ENCODE measurements at places on chromosomes 16 and 17.

GRCh38 chr16:24255456-24256371 lies at the start of gene CACNG3:
TSS of gene CACNG3 (plus strand) at chr16:24256335. CDS start at chr16:24256755, 420 bp downstream.
- no peak for DNase-seq

- no peak for DNase-seq
These were observed 29.0 kb downstream of the IRF8 start for GRCh38 chr16:85927959-85928358.

DNA sequence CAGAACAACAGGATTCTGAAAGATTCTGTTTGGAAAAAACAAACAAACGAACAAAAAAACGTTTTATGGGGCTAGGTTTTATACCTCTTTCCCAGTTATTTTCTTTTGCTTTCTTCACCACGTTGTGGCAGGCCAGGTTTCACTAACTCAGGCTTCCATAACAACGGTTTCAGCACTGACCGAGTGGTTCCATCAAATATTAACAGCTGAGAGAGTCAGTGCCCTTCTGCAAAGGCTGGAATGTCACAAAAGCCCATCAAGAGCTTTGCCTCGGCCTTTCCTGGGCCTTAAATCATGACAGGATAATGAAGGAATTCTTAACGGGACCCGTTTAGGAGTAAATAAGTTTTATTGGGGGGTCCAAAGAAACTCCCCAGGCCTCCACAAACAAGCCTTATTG lies 34.2 kb downstream of the MPHOSPH6 start:
- no peak for DNase-seq

DNA sequence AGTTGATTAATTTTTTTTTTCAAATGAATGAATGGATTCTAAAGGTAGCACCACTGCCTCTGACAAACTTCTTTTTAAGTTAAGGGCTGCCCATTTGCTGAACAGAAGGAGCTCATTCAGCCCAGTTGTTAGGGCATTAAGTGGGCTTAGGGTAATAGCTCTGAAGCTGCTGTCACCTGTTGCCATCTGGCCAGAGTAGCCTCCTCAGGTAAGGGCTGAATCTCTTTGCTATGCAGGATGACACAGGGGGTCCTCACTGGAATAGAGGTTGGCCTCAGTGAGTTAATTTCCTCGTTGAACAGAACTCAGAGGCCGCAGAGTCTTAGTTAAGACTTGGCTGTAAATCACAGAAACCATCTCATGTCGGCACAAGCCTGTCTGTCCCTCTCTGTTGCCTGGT lies 232.8 kb downstream of the CCDC182 start:
- no peak for DNase-seq

DNA sequence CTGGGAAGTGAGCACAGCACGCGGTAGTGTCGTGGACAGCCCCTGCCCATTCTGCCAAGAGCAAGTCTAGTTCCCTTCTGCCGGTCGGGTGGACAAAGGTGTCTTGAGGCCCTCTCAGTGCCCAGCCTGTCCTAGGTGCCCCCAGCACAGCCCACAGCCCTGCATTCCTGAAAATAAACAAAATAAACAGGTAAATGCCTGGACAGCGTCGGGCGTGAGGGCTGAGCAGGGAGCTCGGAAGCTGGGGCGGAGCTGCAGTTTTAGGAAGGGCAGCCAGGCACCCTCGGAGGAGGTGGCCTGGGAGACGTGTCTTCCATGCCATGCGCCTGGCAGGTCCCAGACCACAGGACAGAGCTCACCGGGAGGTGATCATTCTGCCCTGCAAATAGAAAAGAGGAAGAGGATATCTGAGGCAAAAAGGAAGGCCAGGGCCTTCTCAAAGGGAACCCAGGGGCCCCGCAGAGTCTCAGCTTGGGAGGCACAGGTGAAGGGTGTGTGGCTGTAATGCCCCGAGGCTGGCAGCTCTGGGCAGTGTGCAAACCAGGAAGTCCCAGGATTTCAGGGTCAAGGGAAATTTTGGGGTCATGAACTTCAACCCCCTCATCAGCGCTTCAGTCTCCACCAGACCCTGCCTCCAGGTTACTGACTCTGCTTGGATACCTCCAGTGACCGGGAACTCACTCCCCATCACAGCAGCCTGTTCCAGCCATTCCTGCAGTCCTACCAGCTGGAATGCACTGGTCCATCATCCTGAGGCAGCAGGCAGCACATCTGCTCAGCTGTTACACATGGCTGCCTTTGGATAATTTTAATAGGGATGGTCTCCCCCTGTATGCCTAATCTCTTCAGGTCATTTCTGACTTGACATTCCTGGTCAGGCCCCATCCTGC lies 1.7 kb downstream of the ZNF469 start:
- no peak for DNase-seq

DNA sequence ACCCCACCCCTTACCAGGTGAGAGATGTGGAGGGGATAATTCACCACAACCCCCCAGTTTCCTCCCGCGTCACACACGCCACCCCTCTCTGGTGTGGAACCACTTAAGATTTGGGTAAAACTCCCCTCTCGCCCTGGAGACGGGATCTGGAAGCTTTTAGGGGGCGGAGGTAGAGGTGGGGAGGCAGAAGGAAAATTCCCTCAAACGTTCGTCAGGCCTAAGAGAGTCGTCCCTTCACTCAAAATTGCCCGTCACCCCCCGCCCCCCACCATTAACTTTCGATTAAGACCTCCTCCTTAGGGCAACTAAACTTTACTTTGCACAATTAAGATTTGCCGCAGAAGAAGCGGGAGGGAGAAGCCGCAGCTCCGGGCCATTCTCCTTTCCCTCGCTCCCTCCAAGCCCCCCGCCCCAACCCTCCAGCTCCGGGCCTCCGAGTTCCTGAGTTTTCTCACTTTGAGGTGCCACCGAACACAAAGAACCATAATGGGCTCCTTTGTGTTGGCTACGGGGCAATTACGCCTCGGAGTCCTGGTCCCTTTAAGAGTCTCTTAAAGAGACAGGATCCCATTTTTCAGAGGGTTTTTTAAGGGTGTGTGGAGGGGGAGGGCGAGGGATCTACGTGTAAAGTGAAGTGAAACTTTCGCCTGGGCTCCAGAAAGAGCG lies 985 bp upstream of the FZD2 start:
- peak; percentile 59 for DNase-seq

DNA sequence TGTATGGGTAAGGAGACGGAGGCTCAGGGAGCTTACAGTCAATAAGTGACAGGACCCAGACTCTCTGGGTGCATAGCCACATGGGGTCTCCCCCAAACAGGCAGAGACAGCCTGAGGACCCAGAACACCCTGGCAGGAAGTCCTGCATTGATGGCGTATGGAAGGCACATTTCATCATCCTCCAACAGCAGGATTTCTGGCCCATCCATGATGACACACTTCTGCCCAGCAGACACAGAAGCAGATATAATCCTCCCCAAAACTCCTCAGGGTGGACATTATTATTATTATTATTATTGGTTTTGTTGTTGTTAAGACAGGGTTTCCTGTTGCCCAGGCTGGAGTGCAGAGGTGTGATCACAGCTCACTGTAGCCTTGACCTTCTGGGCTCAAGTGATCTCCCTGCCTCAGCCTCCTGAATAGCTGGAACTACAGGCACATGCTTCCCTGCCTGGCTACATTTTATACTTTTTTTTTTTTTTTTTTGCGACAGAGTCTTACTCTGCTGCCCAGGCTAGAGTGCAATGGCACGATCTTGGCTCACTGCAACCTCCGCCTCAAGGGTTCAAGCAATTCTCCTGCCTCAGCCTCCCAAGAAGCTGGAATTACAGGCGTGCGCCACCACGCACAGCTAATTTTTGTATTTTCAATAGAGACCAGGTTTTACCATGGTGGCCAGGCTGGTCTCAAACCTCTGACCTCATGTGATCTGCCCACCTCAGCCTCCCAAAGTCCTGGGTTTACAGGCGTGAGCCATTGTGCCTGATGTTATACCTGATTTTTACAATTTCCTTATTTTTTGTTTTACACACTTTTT lies 6.8 kb upstream of the HROB start:
- no peak for DNase-seq

DNA sequence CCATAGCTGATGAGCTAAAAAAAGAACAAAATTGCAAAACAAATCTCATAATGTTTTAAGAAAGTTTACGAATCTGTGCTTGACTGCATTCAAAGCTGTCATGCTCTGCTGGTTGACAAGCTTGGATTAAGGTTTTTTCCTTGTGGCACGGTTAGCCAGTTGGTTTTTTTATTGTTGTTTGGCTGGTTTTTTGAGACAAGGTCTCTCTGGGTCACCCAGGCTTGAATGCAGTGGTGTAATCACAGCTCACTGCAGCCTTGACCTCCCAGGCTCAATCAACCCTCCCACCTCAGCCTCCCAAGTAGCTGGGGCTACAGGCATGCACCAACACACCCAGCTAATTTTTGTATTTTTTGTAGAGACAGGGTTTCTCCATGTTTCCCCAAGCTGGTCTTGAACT lies 45.7 kb downstream of the PHKB start:
- no peak for DNase-seq

DNA sequence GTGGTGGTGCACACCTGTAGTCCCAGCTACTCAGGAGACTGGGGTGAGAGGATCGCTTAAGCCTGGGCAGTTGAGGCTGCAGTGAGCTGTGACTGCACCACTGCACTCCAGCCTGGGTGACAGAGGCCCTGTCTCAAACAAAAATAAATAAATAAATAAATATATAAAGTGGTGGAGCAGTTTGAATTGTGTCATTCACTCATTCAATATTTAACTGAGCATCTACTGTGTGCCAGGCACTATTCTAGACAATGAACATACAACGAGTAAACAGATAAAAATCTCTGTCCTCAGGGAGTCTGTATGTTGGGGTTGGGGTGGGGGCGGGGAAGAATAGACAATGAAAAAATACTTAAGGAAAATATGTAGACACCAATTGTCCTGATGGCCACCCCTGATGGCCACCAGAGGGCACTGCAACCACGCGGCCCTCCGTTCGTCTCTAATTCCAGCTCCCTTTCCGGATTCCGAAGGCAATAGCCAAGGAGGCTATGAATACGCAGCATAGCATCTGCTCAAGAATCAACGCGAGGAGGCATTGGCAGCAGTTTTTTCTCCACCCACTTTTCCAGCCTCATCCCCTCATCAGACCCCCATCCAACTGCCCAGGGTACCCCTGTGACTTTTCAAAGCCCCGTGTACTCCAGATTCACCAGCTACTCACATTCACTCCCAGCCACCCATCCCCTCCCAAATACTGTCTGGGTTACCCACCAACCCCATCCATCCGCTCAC lies 21.4 kb downstream of the QPRT start:
- peak; percentile 83 for DNase-seq

GRCh38 chr17:27446569-27447301 lies 9.5 kb upstream of the KSR1 start:
- peak; percentile 95 for DNase-seq

DNA sequence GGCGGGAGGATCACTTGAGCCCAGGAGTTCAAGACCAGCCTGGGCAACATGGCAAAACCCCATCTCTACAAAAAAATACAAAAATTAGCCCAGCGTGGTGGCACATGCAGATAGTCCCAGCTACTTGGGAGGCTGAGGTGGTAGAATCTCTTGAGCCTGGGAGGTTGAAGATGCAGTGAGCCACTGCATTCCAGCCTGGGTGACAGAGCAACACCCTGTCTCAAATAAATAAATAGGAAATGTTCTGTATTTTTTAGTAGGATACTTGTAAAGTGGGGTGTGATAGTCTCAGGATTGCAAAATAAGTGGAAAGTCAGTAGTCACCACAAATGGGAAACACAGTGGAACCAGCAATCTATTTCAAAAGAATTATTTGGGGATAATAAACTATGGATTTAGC lies 4.0 kb downstream of the RSPRY1 start:
- peak; percentile 34 for DNase-seq

DNA sequence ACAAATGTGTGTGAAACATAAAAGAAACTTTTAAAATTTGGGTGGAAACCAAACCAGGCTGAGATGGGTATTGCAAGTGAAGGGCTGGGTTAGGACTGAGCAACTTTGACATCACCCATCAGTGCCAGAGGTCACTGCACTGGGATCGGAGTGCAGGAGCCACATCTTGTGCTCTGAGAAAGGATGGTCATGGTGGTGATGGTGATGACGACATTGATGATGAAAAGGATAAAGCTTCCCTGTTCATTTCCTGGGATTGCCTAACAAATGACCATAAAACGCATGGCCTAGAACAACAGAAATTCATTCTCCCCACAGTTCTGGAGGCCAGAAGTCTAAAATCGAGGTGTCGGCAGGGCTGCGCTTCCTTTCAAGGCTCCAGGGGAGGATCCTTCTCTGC lies 324.0 kb downstream of the MAF start:
- DNase-seq: no peak

- DNase-seq: peak; percentile 76
These were observed 30.8 kb upstream of the RBBP6 start for GRCh38 chr16:24508614-24509013.

DNA sequence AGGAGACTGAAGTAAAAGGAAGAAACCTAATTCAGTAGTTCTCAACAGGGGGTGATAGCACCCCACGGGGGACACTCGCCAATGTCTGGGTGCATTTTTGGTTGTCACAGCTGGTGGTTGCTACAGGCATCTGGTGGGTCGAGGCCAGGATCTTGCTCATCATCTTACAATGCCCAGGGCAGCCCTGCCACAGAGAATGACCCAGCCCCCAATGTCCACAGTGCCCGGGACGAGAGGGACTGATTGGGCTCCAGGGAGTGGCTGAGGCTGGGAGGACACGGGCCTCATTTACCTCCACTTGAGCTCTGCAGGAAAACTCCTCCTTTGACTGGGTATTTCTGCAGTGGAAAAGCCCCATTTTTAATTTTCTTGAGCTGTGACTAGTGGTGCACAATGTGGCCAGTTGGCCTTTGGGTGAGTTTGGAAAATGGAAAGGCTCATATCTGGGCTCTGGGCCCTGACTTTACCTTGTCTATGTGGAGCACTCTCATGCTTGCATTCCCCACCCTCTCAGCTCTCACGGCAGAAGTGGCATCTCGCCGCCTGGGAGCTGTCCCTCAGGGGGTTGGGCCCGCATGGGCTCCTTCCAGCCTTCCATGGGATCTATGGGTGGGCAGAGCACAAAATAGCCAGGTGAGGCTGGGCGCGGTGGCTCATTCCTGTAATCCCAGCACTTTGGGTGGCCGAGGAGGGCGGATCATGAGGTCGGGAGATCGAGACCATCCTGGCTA lies 37.7 kb upstream of the IRF8 start:
- DNase-seq: no peak

- DNase-seq: no peak
These were observed 21.4 kb downstream of the DCUN1D3 start for GRCh38 chr16:20878682-20879147.

DNA sequence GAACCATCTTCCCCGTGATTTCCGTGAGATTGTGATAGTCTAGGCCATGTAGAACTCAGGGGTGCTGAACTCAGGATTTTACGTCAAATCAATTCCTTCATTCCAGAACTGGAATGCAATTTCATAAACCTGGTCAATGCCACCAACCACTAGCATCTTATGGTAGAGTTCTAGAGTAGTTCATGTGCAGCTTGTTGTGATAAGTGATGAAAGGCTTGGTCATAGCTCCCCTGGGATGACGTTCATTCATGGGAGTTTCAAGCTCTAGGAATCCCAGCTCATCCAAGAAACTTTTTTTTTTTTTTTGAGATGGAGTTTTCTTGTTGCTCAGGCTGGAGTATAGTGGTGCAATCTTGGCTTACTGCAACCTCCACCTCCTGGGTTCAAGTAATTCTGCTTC lies 3.7 kb upstream of the DPEP2 start:
- no peak for DNase-seq

GRCh38 chr17:1996800-1997288 lies 28.3 kb downstream of the RTN4RL1 start:
- DNase-seq: no peak

Data from HCEC 1CT (cell line).